ENCODE measurements at places on chromosomes 12 and 14.

DNA sequence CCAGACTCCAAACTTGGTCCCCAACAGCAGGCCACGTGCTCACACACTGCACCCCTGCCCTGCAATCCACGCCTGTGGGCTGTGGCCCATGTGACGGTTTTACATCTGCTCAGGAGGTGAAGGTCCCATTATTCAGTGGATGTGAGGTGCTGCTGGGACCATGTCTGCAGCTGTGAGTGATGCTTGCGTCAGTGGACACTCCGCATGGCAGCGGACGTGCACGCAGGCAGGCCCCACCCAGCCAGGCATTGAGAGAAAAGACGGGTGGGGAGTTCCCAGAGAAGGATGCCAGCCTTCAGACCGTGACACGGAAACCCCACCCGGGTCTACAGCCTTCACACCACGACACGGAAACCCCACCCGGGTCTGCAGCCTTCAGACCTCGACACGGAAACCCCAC lies 67.6 kb downstream of the NOC4L start:
- no peak for DNase-seq

DNA sequence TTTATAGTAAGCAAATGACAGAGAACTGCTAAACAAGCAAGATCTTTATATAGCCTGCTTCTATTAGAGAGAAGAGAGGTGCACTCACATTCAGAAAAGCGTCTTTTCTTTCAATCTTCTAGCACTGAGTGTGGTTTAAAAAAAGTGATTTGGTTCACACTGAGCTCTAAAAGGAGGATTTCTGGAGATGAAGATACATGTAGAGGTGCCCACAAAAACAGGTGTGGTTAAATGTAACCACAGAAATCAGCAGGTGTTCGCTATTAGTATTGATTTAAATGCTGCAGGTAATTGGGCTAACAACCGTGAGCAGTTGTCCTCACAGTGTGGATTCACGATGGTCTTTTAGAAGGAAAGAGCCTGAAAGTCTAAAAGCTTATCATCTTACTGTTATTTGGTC lies 10.7 kb downstream of the PKP2 start:
- DNase-seq, result no peak

GRCh38 chr14:104757681-104758392 lies 4.9 kb downstream of the SIVA1 start:
- no peak for DNase-seq

- DNase-seq, result no peak
Measured at GRCh38 chr12:69396041-69396440, 36.5 kb downstream of the YEATS4 start.

GRCh38 chr14:101113108-101113612 lies 209.6 kb upstream of the RTL1 start:
- no peak for DNase-seq

- DNase-seq, result no peak
Measured at GRCh38 chr12:20374795-20375194, 6.5 kb downstream of the PDE3A start.

DNA sequence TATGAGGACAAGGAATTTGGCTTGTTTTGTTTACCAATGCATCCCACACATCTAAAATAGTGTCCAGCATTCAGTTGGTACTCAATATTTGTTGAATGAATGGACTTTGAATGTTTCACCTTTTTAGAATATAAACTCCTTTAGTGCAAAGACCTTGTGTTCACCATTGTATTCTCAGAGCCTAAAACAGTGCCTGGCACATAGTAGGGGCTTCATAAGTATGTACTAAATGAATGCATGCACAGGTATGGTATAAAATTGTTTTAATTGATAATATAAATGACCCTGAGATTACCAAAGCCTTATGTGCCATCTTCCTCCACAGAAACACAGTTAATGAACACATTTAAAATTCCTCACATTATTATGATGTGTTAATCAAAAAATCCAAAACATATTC lies 5.0 kb upstream of the NFYB start:
- no peak for DNase-seq

DNA sequence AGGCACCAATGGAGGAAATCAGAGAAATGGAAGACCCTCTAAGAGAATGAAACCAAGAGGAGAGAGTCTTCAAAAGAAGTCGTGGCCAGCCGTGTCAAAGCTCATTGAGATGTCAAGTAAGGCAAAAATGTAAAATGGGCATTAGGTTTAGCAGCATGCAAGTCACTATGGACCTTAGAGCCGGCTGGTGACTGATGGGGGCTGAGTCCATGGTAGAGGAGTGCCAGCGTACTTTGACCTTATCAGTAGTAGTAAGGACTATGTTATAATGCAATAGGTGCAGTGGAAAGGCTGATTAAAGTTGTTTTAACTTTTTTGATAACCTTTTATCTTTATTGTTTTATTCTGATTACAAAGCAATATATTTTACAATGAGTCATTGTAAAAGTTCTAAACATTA lies 66.5 kb downstream of the ANO6 start:
- DNase-seq, result no peak

DNA sequence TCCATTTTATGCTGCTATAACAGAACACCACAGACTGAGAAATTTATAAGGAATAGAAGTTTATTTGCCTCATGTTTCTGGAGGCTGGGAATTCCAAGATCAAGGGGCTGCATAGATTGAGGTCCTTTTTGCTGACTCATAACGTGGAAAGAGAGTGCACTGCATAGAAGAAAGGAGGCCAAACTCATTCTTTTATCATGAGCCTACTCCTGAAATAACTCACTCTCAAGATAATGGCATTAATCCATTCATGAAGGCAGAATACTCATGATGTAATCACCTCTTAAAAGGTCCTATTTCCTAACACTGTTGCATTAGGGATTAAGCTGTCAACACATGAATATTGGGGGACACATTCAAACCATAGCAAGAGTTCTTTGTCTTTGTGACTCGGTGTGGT lies 60.0 kb upstream of the FBXO33 start:
- no peak for DNase-seq

DNA sequence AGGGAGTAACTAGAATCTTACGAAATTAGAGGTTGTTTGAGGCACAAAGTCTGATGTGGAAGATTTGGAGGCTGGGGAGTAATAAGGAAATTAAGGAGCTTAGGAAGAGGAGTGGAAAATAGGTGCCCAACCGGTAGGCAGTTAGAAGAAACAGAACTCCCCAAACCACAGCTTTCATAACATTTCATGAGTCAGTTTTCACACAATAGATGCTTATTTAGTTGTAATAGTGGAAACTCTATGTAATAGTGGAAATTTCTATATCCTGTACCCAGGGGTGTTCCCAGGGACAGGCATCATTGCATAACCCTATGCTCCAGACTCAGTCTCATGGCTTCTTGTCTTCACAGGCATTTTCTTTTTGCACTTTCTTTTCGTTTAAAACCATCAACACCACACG lies 8.3 kb downstream of the C3AR1 start:
- no peak for DNase-seq

DNA sequence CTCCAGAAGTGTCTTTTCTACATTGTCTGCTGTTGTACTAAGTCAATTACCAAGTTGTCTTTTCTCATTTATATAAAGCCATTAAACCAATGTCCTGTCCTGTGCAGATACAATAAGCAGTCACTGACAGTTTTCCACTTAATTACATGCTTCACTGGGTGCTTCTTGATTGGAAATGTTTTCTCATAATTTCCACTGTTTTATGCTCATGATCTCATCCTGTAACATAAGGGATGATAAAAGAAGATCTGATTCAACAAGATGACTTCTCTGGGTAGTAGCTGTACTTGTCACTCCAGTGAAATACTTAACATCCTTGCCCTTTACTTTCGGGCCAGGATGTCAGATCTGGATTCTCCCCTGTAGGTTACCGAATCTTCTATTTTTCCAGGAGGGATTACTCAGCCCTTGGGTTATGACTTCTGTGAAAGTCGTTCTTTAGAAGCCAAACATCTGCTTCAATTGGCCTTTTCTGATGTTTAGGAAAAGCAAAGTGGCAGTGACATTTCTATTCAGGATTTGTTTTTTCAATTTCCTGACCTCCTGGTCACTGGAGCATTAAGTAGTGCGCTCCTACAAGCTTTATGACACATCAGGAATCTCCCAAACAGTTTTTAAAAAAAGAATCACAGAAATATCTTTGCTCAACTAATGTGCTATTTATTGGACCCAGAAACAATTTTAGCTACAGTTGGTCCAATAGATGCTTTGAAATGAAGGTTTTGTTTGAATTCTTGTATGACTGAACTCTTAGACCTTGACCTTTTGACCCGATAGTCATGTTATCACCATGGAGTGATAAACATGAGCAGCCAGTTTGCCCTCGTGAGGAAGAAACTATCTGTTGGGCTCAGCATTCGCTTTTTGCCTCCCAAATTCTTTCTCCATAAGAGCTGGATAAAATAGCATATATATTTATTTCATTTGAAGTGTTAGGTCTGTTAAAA lies 234.5 kb upstream of the SSTR1 start:
- no peak for DNase-seq

DNA sequence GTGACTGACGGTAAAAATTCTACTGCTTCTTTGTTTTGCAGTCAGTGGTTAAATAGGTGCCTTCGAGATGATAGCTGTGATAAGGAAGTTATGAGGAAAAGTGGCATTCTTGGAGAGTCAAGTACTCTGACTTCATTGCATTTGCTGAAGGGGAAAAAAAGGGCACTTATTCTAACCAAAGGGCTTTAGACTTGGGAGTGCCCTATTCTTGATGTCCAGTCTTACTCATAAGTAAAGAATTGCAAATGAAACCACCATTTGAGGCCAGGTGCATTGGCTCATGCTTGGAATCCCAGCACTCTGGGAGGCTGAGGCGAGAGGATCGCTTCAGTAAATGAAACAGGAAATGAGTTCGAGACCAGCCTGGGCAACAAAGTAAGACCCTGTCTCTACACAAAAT lies 40.3 kb downstream of the BRAP start:
- DNase-seq, result no peak

GRCh38 chr14:41973178-41973577 lies 366.5 kb downstream of the LRFN5 start:
- no peak for DNase-seq

DNA sequence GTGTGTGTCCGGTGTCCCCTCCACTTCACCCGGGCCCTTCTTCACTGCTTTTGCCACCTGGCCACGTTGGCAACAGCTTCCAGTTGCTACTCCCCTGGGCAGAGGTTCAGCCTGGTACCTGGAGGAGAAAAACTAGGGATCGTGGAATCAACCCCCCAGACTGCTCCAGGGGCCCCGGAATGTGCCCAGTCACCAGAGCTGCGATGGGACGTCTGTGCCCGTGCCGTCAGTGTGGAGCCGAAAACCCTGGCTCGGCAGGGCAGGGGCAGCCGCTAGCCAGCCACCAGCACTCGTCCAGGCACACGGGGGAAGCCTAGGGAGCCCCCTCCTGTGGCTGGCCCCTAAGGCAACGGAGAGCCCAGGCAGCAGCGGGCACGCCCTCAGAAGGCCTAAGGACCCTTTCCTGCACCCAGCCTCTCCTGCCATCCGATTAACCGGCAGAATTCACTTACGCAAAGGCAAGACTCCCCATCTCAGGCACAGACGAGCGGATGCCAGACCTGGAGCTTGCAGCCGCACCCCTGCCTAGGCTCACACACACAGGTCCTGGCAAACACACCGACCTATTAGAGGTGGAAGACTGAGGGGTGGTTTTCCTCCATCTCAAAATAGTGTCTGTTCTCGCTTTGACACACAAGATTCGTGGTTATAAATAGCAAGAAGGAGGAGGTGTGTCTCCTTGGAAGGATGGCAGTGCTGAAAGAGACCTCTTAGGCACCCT lies 62.6 kb downstream of the FBXL14 start:
- no peak for DNase-seq

- DNase-seq, result no peak
Measured at GRCh38 chr14:51121096-51121495, 26.2 kb upstream of the TRIM9 start.

GRCh38 chr12:117809509-117809908 lies 159.3 kb downstream of the KSR2 start:
- DNase-seq, result no peak

- peak; percentile 42 for DNase-seq
Measured at GRCh38 chr12:116066381-116067230, 210.9 kb downstream of the MED13L start.

- no peak for DNase-seq
Measured at GRCh38 chr14:23577004-23577681, 1.4 kb downstream of the JPH4 start.

DNA sequence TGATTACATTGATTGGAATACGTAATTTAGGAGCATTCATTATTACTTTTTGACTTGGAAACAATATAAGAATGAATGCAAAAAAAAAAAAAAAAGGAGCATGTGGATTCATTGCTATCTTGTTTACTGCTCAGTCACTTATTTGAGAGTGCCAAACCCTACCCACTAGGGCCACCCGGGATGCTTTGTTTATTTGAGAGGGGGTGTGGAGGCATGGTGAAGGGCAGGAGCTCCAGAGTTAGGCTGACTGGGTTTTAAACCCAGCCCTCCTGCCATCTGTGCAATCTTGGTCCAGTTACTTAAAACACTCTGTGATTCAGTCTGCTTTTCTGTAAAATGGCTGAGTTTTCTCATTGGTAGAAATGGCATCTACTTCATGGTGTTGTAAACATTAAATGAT lies 195.2 kb downstream of the RAD51B start:
- no peak for DNase-seq

Measured in activated naive CD8-positive, alpha-beta T cell treated with anti-CD3 and anti-CD28 coated beads for 36 hours (primary cell).